ENCODE measurements at places on chromosomes 2 and 18. TPM values are rescaled to one million over a fixed set of nuclear protein-coding genes. Genes with fewer than 3 reads are reported as not detected.
A peak's percentile ranks its signal among the peaks of the same experiment; 100 is the strongest.

DNA sequence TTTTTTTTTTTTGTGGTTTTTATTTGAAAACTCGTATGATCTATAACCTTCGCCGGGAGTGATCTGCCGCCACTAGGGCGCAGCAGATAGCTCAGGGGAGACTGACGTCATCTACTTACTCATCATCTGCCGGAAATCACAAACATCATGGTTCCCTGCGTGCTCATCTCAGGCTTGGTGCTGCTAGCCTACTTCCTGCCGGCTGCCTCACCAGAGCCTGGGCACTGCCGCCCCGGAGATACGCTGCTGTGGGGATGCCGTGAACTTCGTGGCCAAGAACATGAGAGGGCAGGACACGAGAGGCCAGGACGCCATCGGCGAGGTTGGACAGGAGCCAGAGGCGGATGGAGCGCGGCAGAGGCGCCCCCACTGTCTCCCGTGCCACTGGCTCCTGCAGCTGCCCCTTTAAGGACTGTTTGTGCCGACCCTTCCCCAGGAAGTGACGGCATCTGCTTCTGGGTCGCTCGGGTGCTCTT lies 68.8 kb downstream of the DOK6 start:
- peak; percentile 40 for DNase-seq

RMND5A gene
- 74.5 TPM for total RNA-seq

DNA sequence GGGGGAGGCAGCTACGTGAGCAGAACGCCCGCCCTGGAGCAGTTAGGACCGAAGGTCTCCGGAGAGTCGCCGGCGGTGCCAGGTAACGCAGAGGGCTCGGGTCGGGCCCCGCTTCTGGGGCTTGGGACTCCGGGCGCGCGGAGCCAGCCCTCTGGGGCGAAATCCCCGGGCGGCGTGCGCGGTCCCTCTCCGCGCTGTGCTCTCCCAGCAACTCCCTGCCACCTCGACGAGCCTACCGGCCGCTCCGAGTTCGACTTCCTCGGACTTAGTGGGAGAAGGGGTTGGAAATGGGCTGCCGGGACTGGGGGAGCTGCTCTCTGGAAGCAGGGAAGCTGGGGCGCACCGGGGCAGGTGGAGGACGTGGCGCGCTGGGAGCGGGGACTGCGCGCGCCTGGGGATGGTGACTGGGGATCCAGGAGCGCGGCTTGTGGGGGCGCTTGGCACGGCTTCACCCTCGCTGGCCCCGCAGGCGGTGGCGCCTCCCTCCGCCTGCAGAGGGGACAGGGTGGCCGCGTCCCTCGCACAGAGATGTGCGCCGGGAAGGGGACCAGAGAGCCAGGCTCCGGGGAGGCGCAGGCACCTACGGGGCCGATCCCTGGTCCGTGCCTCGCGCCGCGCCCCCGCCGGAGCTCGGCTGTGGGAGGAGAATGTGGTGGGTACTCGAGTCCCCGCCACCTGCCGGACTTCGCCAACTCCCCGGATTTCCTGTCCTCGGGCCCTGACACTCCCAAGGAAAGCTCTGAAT lies 688 bp downstream of the CDH20 start:
- DNase-seq, result peak; percentile 61

ACVR2A gene
- 22.7 TPM for total RNA-seq

LYPD1 gene
- 5.3 TPM for total RNA-seq

DPP4 gene
- total RNA-seq, result 0.49 TPM

FBXO15 gene
- total RNA-seq, result 2.8 TPM

DNA sequence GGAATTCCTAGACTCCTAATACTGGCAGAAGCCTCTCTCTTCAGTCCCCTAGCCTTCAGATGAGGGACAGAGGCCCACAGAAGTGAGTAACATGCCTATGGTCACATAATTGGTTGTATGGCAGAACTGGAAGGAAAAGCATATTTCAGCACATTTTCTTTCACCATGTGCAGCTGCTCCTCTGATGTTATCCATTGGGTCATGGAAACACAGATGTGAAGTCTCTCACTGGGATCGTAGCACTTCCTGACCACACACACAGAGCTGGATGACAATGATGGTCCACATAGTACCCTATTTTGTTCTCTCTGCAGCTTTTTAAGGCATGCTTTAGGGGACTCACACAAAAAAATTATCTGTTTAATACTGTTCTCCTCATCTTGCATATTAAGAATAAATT lies 24.5 kb downstream of the MYO3B start:
- no peak for DNase-seq

DNA sequence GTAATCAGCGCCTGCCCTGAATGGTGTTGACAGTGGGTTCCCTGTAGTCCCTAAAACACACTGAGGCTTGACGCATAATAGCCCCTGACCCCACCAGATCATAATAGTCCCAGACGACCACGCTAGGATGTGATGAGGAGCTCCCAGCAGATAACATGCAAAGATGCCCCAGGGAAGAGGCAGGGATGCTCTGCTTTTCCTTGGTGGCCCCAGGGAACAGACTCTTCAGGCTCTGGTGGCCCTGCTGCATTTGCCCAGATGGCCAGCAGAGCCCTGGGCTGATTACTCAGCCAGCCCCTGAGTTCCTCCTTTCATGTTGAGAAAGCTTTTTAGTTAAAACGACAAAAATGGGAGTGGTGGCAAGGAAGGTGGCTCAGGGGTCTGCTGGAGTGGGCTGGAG lies 5.9 kb upstream of the NCKAP5 start:
- no peak for DNase-seq

GRCh38 chr2:170038734-170039133 lies 139.2 kb upstream of the MYO3B start:
- no peak for DNase-seq

SLC35F5 gene
- total RNA-seq, result 83.0 TPM

NDC80 gene
- 69.3 TPM for total RNA-seq

ANKRD30B gene
- total RNA-seq, result not detected

- peak; percentile 42 for DNase-seq
Measured at GRCh38 chr2:119853777-119854399, 94.2 kb downstream of the PTPN4 start.

DNA sequence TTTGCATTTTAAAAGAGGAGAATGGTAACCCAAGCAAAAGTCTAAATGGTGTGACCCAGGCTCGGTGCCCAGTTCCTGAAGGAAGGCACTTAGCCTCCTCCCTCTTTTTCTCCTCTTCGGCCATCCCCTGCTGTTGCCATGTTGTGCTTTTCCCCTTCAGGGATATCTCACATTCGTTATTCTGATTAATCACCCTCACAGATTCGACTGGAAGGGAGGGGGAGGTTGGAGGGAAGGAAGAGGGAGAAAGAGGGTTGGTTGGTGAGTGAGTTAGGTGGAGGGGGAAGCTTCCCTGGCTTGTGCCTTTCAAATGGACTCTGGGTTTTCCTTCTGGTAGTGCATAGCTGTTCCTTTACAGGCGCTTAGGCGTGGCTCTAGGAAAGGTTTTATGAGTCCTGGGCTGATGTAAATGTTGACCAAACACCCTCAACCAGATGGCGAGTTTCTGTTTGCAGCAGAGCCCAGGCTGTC lies 39.0 kb upstream of the LYPD6B start:
- peak; percentile 28 for DNase-seq

GRCh38 chr2:175964195-175964594 lies 37.9 kb downstream of the LNPK start:
- no peak for DNase-seq

Measured in neural progenitor cell (in vitro differentiated cells).